Activated CD4-positive, CD25-positive, alpha-beta regulatory T cell (primary cell): ENCODE measurements at places on chromosomes 4 and X.

GRCh38 chr4:145061318-145061920 is 36.6 kb downstream of the ANAPC10 start:
- DNase-seq = no peak

DNA sequence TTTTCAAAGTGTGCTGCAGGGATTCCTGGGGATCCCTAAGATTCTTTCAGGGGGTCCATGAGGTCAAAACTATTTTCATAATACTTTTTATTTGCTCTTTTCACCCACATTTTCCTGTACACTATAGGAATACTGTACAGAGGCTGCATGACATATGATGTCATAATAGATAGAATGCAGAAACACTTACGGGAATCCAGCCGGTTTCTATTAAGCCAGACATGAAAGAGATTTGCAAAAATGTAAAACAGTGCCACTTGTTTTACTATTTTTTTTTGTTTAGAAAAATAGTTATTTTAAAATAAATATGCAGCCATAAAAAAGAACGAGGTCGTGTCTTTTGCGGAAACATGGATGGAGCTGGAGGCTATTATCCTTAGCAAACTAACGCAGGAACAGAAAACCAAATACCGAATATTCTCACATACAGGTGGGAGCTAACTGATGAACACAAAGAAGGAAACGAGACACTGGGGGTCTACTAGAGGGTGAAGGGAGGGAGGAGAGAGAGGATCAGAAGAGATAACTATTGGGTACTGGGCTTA is 5.0 kb downstream of the ZFX start:
- DNase-seq = no peak

DNA sequence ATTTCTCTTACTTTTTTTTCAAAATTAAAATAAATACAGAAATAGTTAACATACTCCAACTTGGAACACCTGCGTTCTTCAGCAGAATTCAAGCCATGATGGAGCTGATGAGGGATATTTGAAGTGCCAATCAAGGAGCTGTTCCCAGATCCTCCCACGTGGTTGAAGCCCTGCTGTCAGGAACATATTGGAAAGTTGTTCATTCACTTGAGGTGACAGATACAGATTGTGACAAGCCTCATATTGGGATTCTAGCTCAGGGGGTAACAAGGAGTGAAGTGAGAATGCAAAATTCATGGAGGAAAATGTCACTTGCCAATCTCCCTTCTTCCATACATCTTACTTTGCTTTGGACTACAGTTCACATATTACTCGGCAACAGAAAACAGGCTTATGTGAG is 2670.8 kb downstream of the PCDH7 start:
- DNase-seq = no peak

DNA sequence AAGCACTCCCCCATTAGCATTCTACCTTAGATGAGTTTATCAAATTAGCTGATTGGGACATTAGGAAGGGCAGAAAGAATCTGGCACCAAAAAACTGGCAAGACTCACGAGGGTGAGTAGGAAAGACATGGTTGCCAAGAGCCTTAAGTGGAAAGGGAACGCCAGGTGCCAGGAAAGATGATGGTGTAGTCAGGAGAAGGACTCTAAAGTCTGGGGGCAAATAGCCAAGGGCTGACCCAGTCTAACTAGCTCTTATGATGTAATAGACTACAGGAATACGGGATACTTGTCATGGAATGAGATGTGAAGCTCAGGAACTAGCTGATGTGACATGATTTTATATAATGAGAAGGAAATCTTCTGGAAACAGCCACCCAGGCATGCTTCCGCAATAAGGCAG is 94.8 kb downstream of the MBNL3 start:
- no peak for DNase-seq

- DNase-seq = no peak
These were observed 100.4 kb downstream of the HS6ST2 start for GRCh38 chrX:132858018-132858417.

DNA sequence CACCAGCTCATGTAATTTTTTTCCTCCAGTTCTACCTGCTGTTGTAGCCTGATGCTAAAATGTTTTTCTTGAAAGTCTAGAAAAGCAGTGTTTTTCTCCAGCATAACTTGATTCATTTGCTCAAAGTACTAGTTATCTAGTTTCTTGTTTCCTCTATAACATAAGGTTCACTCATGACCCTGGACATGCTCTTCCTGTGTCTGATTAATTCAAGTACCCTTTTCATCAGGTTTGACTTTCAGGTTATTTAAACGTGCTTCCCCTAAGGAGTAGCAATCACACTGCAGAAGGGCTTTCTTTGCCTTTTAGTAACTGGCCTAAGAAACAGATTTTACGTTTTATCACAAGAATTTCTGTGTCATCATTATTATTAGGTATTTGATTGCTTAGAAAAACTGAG is 66.8 kb upstream of the EGFL6 start:
- no peak for DNase-seq

GRCh38 chr4:15469402-15470127 is at the start of gene CC2D2A:
Gene CC2D2A (plus strand): TSS chr4:15469882. CDS start chr4:15475933, 6,051 bp downstream.
- no peak for DNase-seq

DNA sequence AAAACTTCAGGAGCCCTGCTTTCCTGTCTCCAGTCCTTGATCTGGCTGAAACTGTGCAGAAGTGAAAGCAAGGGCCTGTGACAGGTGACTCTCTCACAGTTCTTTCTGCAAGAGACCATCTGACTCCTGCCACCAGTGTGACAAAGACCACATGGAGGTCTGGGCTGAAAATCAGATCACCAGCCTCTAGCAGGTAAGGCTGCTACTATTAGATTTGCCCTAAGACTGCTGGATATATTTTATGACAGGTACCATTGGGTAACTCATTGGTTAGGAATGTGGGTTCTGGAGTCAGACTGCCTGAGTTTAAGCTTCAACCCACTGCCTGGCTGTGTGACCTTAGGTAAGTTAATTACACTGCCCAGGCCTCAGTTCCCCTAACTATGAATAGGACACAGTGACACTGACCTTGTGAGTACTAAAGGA is 163.3 kb upstream of the SLC7A11 start:
- no peak for DNase-seq

DNA sequence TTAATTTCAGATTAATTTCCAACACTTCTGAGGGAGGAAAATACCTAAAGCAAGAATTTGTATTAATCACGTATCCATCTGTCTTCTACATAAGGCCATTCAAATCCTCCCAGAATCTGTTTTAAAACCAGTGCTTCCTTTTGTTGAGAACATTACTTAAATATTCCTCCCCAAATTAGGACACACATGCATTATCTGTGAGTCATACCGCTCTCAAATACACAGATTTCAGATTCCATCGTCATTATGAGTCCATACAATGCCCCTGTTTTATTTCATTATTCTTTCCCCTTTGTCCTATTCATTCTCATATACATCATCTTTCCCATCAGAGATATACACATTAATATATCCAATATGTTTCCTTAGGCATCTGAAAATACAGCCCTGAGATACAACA is 57.3 kb upstream of the PRSS12 start:
- no peak for DNase-seq

DNA sequence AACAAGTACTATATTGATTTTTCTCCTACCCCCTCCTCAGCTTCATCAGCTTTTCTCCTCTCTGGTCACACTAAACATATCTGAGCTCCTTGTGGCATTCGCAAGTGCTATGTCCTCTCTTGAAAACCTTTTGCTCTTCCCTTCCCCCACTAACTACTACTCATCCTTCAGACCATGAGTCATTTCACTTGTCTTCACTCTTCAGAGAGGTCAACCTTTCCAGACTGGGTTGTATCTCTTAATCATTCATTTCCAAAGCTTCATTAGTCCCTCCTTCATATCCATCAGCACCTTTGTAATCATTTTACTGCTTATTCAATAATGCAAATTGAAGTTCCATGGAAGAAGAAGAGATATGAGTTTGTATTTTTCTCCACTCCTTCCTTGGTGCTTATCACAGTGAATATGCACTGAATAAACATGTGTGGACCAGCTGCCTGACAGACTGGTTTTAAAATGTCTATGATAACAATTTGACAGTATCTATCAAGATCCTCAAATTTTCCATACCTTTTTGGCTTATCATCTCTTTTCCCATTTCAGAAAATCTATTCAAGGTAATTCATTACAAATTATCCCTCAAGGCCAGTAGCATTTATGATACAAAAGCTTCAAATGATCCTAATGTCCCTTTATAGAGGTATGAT is 28.4 kb downstream of the DDX60L start:
- DNase-seq = no peak

GRCh38 chrX:2548711-2549423 is 48.1 kb upstream of the DHRSX start:
- DNase-seq = no peak

DNA sequence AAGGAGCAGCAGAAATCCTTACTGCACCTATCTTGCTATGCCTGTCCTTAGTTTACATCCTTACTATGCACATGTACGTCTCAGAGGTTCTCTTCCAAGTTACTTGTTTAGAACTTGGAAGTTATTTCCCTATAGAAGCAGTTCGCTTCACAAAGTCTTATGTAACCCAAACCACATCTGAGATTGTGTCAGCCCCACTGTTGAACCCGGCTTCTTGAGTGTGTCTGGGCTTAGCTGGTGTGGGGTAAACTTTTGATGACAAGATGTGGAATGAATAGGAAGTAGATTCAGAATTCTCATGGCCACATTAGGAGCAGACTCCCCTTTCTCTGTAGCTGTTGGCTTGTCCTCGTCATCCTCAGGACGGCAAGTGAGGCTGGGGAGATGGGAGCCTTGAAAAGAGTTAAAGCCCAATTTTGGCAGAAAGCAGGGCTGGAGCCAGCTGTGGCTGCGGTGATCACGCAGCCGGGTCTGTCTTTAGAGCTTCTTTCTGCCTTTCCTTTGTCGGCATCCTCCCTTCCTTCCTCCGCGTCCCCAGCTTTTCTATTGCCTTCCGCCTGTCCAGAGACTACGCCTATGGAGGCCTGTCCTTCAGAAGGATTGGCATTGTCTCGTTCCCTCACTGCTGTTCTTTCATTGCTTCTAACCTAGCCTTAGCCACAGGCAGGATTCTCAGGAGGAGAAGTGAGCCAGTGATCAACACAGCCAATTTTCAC is 23.0 kb upstream of the LIMCH1 start:
- no peak for DNase-seq

DNA sequence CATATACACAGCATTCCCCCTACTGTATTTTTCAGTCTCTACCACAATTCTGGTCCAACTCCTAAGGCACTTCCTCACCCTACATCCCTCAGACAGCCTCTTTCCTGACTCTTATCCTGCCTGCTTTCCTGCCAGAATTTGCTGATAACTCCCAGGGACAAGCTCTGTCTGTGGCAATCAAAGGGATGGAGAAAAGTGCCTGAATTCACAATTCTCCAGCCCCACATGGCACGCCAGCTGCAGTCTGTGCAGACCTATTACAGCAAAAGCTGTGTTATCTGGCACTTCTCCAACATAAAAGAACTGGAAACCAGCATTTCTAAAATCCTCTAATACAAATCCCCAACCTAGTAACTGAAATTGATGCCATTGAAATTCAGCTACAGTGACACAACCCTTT is 404.8 kb downstream of the KLHL13 start:
- no peak for DNase-seq

GRCh38 chr4:81405900-81406401 is 65.8 kb downstream of the RASGEF1B start:
- DNase-seq = peak; percentile 9

DNA sequence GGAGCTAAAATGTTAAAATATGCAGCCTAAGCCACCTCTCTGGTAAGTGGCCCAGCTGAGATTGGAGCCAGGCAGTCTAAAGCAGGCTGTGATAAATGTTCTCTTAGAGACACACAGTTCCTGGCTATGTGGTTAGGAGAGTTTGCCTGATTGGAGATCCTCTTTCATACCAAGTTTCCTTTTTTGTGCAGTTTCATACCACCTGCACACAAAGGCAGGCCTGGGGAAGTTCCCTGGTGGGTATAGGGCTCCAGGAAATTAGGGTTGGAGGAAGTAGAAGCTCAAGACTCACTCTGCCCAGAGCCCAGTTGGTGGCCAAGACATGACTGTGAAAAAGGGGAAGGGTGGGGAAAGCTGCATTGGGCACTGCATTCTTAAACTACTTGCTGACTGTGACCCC is 16.9 kb downstream of the CYBB start:
- DNase-seq = no peak

- DNase-seq = peak; percentile 23
These were observed 18.2 kb upstream of the ABLIM2 start for GRCh38 chr4:8176547-8177399.

- DNase-seq = no peak
These were observed 63.2 kb downstream of the QDPR start for GRCh38 chr4:17448689-17449088.

DNA sequence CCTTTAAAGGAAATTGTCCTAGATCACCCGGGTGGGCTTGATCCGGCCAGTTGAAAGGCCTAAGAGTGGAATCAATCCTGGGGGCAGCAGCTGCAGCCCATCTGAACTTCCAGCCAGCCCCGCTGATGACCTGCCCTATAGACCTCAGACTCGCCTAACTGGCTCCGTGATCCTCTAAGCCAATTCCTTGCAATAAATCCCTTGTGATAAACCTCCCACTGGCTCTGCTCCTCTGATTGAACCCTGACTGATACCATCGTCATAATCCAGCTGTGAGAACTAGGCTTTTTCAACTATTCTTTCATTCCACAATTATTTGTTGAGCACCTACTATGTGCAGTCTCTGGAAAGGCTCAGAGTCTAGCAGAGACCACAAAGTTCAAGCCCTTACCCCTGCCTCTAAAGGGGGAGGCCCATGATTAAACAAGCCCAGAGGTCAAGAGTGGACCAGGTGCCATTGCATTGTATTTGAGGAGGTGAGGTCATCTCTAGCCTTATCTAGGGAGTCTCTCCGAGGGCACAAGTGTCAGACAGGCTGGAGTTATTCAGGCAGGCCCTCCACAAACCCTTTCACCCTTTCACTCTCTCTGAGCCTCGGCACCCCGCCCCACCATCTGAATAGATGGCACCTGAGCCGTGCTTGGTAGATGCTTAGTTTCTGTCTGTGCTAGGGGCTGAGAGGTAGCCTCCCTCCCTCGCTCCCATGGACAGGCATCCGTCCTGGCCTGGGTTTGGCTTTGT is 20.5 kb upstream of the GPR78 start:
- no peak for DNase-seq

DNA sequence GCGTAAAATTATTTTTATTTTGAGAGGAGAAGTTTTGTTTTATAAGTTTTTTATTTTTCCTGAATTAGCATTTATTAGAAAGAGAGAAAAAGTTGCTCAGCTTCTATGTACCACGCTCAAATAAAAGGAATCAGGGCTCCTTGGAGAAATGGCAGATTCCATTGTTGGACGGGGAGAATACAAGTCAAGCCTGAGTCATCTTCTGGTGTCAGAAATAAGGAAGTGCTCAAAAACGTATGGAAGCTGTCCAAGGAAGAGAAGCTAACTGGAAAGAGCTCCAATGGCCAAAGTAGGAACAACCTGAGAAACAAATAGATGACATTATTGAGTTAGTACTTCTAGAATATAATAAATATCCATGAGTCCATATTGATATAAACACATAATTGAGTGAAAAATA is 89.3 kb upstream of the NEIL3 start:
- DNase-seq = no peak

DNA sequence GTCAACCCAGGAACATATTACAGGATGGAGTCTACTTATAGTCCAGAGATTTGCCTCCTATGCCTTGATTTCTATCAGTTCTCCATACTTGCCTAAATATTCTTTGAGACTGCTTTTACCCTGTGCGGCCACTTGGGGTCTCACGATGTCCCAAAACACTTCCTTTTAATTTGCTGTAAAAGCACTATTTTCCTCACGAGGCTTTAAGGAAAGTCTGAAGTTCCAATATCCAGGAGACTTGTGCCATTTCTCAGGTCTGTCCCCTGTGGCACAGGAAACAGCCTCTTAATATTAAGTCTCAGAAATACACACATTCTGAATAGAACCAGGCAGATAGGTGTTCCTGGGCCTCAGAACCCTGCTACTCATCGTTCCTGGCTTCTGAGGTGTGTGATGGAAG is 142.9 kb downstream of the TMEM164 start:
- DNase-seq = no peak
